ENCODE measurements at places on chromosomes 1 and 21. TPM values are rescaled to one million over a fixed set of nuclear protein-coding genes. Genes with fewer than 3 reads are reported as not detected.

The MSH4 gene
- not detected for total RNA-seq

The SOD1 gene
- 518 TPM for total RNA-seq

The FCRL4 gene
- total RNA-seq: not detected

The KRTAP12-2 gene
- total RNA-seq: not detected

GRCh38 chr1:26530895-26531598 lies 1.5 kb downstream of the RPS6KA1 start:
- peak; percentile 96 for DNase-seq

Data from M059J (cell line).